IMR-90 (cell line): ENCODE measurements at places on chromosomes 4 and X.

DNA sequence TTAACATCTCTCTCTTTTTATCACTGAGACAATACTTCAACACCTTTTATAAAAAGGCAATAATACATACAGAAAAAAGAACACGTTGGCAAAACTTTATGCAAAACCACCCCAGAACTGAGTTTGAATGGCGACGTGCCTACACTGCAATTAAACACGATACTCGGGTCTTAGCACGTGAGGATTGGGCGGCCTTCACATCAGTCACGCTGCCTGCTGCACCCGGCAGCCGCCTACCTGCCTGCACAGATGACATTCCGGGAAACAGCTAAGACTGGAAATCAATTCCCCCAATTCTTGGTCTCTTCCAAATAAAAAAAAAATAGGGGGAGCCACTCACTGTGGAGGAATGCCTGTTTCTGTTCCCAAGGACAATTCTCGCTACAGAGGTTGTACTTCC, 68.2 kb downstream of the NYX start:
- no peak for DNase-seq

DNA sequence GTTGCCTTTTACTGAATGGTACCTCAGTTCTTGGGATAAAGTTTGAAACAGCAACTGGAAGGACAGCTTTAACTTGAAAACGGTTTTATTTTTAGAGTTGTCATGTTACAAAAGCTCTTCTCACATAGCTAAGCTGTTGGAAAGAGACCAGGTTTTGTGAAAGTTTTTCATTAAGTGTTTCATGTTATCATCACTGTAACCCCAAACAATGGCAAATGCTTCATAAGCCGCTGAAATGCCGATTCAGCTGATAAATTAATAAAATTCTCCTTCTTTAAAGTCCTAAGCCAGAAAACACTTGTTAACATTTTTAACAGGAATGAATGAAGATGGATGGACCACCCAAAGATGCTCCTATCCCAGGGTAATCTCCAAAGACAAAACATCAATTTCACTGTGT, 76.1 kb upstream of the IRF2 start:
- no peak for DNase-seq

DNA sequence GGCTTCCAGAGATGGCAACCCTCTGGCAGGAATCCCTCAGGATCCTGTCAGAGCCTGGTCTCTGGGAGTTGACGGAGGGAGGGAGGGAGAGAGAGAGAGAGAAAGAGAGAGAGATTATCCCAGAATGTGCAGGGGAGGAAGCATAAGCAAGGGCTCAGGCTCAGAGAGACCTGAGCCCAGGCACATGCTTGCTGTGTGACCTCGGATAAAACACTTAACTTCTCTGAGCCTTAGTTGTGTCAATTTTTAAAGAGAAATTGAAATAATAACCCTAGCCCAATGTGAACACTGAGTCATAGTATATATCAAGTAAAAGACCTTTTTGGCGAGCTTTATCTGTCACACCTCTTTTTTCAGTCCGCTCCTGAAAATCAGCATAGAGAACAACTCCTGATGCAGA, 473 bp upstream of the USP51 start:
- DNase-seq, result no peak

DNA sequence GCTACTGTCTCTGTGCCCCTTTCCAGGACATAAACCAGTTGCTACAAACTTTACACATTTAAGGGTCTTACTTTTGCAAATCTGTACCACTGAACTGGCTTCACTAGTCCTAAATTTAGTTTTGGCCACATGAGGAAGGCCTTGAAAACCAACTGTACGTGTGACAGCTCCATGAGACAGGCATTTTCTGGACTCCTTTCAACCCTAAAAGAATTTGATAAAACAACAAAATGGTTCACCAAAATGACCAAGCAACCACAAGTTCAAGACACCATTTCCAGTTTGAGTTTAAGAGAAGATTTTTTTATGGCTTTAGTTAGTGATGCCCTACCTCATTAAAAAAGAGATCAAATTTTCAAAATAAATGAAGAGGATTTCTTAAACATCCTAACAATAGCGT, 246.4 kb downstream of the ZNF674 start:
- peak; percentile 28 for DNase-seq

DNA sequence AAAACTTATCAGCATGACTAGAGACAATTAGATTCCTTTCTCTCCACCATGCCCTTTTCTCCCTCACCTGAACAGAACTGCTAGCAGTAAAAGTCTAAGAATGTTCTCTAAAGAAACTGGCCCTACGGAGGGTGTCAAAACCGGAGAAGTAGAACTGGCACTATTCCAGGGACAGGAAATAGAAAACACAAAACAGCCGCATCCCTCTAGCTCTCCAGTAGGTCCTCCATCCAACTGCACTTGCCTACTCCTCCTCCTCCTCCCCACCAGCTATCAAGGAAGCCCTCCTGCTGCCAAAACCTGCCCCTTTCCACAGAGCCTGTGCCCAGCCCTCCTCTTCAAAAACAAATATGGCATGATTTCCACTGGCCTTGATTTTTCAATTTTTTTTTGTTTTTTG, 28.4 kb downstream of the FUNDC1 start:
- DNase-seq, result no peak

DNA sequence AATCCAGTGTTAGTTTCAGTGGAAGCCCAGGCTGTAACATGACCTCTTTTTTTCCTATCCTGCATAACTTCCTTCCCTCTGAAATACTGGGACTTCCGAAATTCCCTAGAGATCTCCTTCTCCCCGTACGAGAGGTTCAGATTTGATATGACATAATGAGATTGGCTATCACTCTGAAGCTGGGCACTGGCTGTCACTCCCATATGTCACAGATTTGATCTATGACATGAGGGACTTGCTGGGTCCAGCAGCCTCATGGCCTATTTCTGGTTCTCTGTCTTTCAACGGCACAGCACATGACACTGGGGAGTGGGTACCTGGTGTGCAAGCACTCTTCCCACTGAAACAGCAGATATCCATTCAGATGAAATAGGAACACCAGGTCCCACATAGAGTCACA, 36.7 kb downstream of the PF4 start:
- DNase-seq, result no peak

GRCh38 chrX:47234583-47234982, 1.8 kb downstream of the USP11 start:
- peak; percentile 52 for DNase-seq

- DNase-seq, result no peak
Measured at GRCh38 chrX:149521438-149521837, 16.3 kb upstream of the IDS start.

DNA sequence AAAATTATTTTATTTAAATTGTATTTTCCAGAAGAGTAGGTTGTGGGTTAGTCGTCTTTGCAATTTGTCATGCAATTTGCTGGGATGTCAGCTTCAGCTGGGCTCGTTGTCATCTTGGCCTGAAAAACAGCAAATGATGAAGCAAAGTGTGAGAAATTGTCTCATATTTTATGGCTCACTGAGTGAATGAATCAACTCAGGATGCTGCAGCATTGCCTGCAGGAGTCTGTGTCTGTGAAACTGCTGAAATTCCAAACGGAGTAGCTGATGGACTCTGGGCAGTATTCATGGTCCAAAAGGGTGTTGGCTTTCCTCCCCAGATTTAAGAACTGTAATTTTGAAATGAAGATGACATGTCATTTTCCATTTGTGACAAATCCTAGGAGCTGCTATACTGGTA, 37.2 kb downstream of the CXCL8 start:
- peak; percentile 7 for DNase-seq

DNA sequence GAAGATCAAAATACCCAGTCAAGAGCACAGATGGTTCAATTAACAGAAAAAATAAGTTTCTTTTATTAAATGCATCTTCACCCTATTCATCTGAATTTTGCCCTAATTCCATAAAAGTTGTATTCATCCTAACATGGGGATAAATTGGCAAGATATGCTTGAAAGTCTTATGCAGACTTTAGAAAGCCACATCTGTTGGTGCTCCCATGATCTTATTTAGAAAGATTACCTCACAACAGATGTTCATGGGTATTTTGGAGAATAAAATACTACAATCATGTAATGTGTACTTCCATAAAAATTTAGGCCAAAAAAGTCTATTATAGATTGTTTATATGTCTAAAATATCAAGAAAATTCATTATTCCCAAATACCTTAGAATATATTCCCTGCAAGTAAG, 510.3 kb downstream of the TECRL start:
- DNase-seq, result no peak

DNA sequence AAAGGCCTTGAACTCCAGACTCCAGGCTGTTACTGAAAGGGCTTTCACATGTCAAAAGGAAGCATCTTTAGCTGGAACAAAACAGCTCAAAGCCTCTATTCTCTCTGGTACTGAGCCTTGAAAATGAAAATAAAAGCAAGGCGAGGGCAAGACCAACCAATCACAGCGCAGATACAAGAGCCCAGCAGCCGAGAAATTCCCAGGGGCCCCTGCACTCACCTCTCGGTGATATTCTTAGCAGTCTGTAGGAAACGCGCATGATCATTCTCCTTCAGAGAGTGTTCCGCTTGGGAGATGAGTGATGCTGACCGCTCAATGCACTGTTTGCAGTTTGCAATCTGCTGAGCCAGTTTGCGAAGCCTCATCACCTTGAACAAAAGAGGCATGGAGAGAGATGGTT, 138.1 kb downstream of the MID1 start:
- DNase-seq, result no peak

DNA sequence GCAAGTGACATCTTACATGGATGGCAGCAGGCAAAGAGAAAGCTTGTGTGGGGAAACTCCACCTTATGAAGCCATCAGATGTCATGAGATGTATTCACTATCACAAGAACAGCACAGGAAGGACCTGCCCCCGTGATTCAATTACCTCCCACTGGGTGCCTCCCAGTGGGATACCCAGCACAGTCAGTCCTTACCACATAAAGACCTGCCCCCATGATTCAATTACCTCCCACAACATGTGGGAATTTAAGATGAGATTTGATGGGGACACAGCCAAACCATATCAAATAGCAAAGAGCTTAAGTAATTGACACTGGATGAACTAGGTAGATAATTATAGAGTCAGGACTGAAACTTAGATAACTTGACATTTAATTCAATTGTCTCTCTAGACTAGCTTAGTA, 85.6 kb downstream of the SLIT2 start:
- DNase-seq, result peak; percentile 15

GRCh38 chr4:73608689-73609594, 11.3 kb downstream of the RASSF6 start:
- DNase-seq, result peak; percentile 49

DNA sequence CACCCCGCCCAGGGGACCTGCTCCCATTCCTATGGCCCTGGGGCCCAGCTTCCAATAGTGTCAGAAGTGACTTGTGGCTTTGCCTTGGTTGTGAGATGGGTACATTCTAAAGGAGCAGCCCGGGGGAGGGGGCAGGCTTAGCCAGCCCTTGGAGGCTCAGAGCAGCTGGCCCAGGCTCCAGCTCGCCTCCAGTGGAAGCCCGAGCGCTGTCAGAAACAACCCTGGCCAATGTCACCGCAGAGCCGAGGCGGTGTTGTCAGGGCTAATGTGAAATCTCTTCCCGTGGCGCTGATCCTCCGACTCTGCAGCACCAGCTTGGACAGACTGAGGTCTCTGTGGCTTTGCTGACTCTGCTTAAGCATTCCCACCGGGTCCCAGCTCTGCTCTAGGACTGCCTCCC, 29.2 kb upstream of the ZNF81 start:
- no peak for DNase-seq

DNA sequence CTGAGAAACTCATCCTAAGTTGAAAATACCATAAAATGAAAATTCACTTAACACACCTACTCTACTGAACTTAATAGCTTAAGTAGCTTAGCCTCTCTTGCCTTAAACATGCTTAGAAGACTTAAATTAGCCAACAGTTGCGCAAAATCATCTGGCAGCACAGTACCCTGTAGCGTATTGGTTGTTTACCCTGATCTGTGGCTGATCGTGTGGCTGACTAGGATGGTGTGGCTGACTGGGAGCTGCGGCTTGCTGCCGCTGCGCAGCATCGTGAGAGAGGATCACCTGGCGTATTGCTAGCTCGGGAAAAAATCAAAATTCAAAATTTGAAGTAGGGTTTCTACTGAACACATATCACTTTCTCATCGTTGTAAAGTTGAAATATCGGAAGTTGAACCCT, 6.3 kb downstream of the RUFY3 start:
- DNase-seq, result no peak

DNA sequence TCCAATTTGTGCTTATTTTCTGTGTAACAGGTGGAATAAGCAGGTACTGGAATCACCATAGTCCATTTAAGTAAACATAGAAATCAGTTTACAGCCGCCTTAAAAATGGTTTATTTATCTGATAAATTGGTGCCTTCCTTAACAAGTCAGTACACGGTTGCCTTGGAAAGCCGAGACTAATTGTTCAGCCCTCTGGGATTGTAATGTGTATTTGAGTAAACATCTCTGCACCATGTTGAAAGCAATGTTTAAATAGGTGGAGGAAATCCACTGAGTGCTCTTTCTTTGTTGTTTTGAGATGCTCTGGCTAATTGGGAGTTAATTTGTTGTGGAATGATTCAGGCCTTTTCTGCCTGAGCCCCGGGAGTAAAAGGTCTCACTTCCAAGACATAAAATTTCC, 45.7 kb upstream of the ADRA2C start:
- no peak for DNase-seq

DNA sequence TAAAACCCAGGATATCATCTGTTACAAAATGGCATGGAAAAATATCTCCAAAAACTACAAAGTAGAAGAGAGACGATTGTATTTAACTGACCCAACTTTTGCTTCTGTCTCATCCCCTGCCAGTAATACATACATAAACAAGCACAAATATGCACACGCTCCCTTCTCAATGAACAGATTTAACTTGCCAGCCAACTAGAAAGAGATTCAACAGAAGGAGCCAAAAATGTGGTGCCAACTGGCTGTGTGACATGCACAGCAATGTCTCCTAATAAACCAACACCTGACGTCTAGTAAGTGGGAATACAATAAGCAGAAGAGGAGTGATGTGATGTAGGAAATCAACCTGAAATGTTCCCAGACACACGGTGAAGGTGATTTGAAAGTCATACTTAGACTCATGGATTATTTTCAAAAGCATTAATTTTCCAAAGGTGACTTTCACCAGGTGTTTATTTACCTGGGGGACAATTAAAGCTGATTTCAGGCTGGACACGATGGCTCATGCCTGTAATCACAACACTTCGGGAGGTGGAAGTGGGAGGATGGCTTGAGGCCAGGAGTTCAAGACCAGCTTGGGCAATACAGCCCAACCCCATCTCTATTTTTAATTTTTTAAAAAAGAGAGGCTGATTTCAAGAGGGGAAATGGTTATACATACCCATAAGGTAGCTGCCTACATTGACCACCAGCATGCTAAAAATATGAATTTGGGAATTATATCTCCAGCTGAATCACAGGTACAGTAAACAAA, 33.7 kb downstream of the SH3RF1 start:
- DNase-seq, result no peak

GRCh38 chr4:55038176-55038890, 87.1 kb downstream of the KDR start:
- no peak for DNase-seq

GRCh38 chrX:104842646-104843045, 276.6 kb downstream of the IL1RAPL2 start:
- no peak for DNase-seq

- no peak for DNase-seq
Measured at GRCh38 chrX:72001471-72001870, 90.8 kb downstream of the NHSL2 start.

- peak; percentile 38 for DNase-seq
Measured at GRCh38 chrX:105869701-105870100, 47.4 kb downstream of the NRK start.

- peak; percentile 55 for DNase-seq
Measured at GRCh38 chr4:180028682-180029081, 2214.5 kb upstream of the TENM3 start.
